ENCODE measurements at places on chromosomes 4 and X. TPM values are rescaled to one million over a fixed set of nuclear protein-coding genes. Genes with fewer than 3 reads are reported as not detected.

GRCh38 chr4:116702949-116703348 lies 382.4 kb downstream of the TRAM1L1 start:
- H3K4me3 ChIP-seq, result no peak overlapping the region
- H3K4me1 ChIP-seq, result no peaks in the 10 kb centered on the region

DNA sequence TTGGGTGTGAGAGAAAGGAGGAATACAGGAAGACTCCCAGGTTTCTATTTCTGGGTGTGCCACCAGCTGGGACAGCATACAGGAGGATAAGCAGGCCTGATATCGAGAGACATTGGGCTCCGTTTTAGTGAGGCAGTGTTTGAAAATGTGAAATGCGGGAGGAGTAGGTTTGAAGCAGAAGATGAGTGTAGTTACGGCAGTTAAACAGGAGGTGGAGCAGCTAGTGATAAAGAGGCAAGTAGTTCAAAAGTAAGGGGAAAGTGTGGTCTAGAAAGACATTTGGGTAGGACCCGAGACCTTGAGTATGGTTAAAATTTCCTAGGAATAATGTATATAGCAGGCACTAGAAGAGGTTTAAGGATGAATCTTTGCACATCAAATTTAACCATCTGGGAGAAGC lies 42.4 kb downstream of the DCUN1D4 start:
- no peaks in the 10 kb centered on the region for H3K27me3 ChIP-seq
- H3K4me1 ChIP-seq, result no peaks in the 10 kb centered on the region
- no peak for DNase-seq
- H3K4me3 ChIP-seq, result no peak overlapping the region
- peaks cover 16% of the 10 kb centered on the region for H3K36me3 ChIP-seq
- no peak overlapping the region for H3K27ac ChIP-seq

Gene KLHL4
- total RNA-seq, result not detected

Gene INTU
- not detected for total RNA-seq

Gene DDX53
- not detected for total RNA-seq

- H3K4me1 ChIP-seq, result no peaks in the 10 kb centered on the region
- H3K27ac ChIP-seq, result no peak overlapping the region
- H3K27me3 ChIP-seq, result no peaks in the 10 kb centered on the region
Observed at GRCh38 chr4:93394545-93395081, 433.9 kb upstream of the ATOH1 start.

Gene DLG3
- total RNA-seq, result 6.6 TPM

DNA sequence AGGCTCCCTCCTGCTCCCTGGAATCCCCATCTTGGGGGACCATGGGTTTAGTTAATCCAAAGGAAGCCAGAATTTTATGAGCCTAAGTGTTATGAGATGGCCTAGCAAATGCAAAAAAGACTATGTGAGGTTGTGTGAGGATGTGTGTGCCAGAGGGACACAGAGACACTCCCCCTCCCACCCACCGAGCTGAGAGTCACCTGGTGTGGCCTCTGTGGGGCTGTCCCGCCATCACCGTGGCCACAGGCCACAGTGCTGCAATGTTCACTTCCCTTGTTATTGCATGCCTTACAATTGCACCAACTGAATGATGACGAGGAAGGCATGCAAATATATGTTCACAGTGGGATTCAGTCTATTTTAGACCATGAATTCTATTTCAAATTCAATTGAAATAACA lies 601 bp upstream of the FGFBP2 start:
- H3K27me3 ChIP-seq, result no peaks in the 10 kb centered on the region
- peaks cover 14% of the 10 kb centered on the region for H3K4me1 ChIP-seq
- peak; percentile 36 for DNase-seq
- no peak overlapping the region for H3K4me3 ChIP-seq
- H3K27ac ChIP-seq, result no peak overlapping the region
- no peaks in the 10 kb centered on the region for H3K36me3 ChIP-seq

DNA sequence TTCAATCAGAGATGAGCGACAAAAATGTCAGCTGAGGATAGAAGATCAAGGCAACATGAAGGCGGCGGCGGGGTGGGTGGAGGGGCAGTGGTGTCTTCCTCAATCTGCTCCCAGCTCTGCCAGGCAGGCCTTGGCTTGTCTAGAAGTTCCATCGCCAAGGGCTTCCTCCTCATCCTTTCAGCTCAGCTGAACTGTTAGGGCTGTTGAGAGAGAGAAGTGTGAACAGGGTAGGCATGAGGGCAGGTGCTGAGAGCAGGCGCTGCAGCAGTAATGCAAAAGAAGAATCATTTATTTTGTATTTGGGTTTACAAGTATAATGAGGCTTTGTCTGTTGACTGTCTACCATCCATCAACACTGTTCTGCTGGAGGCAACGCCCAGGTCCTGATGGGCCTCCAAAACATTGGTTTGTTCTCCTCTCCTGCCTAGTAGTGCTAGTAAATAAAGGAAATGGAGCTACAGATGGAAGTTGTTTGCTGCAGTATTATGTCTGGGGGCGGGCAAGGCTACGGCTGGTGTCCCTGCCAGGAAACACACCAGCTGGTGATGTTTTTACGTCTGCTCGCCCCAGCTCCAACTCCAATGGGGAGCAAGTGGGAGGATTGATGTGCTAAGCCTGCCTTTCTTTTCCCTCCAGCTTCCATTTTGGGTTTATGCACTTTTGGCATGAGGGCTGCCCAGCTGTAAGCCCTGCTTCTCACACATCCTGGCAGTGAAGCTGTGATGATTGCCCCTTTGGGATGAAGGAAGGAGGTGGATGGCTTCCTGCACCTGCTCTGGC lies 139.4 kb upstream of the BOD1L1 start:
- no peak overlapping the region for H3K27ac ChIP-seq
- DNase-seq, result no peak
- no peaks in the 10 kb centered on the region for H3K27me3 ChIP-seq
- no peaks in the 10 kb centered on the region for H3K36me3 ChIP-seq
- H3K4me1 ChIP-seq, result no peaks in the 10 kb centered on the region

DNA sequence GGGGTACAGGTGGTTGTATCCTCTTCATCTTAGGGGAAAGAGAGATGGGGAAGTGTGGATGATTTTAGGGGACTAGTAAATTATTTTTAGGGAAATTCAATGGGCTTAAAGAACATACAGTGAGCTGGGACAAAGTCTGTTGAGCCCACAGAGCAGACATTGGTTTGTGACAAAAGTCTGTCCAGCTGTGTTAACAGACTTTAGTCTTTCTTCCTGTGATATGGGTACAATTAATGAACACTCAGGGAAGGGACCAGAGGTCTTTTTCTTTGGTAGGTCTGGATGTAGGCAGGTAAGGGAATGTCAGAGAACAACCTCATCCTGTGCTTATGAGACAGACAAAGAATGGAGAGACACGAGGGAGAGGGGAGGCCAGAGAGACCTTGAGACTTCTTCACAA lies 2.0 kb downstream of the CLRN2 start:
- no peaks in the 10 kb centered on the region for H3K36me3 ChIP-seq
- DNase-seq, result no peak
- H3K4me1 ChIP-seq, result peaks cover 6% of the 10 kb centered on the region
- peaks cover 6% of the 10 kb centered on the region for H3K27me3 ChIP-seq

GRCh38 chr4:52566136-52567031 lies 92.7 kb downstream of the USP46 start:
- no peak for DNase-seq
- no peaks in the 10 kb centered on the region for H3K27me3 ChIP-seq
- no peaks in the 10 kb centered on the region for H3K4me1 ChIP-seq
- H3K36me3 ChIP-seq, result no peaks in the 10 kb centered on the region
- H3K4me3 ChIP-seq, result no peak overlapping the region

GRCh38 chr4:113179996-113180395 lies 130.5 kb downstream of the ANK2 start:
- no peaks in the 10 kb centered on the region for H3K27me3 ChIP-seq
- DNase-seq, result no peak
- H3K36me3 ChIP-seq, result no peaks in the 10 kb centered on the region
- no peak overlapping the region for H3K27ac ChIP-seq

Gene RAB39B
- total RNA-seq, result 5.7 TPM

- no peak overlapping the region for H3K4me3 ChIP-seq
- H3K4me1 ChIP-seq, result no peaks in the 10 kb centered on the region
- peaks cover 69% of the 10 kb centered on the region for H3K36me3 ChIP-seq
Observed at GRCh38 chr4:112645541-112646329, 8.8 kb downstream of the LARP7 start.

Gene HPSE
- total RNA-seq, result 1.5 TPM

DNA sequence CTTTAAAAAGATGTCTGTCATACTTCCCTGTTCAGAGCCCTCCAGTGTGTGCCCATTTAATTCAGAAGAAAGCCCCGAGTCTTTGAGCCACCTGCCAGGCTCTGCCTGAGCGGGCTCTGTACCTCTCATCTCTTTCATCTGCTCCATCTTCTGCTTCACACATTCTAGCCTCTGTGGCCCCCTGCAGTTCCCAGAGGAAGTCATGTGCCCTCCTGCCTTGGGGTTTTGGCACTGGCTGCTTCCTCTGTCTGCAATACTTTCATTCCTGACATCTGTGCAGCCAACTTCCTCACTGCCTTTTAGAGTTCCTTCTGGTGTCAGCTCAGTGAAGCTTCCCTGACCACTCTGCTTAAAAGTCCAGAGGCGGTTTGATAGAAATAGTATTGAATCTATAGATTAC lies 6.2 kb upstream of the STK32B start:
- H3K36me3 ChIP-seq, result no peaks in the 10 kb centered on the region
- H3K27me3 ChIP-seq, result peaks cover 4% of the 10 kb centered on the region
- no peak for DNase-seq
- no peak overlapping the region for H3K4me3 ChIP-seq
- no peak overlapping the region for H3K27ac ChIP-seq

DNA sequence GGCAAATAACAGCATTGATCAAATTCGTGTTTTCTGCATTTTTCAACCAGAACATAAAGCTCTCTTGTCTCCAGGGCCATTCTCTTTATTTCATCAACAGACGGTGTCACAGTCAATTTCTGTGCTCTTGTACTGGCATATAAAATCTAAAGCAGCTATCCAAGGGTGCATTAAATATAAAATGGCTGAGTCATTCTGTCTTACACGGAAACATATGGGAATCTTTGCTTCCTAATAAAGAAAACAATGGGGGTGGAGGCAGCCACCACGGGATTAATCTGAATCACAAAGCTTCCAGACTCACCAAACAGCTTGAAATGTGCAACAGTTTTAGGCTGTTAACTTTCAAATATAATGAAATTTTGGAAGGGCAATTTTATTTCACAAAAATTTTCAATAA lies 132.6 kb downstream of the IL15 start:
- H3K36me3 ChIP-seq, result no peaks in the 10 kb centered on the region
- no peak for DNase-seq
- peaks cover 4% of the 10 kb centered on the region for H3K4me1 ChIP-seq
- H3K27me3 ChIP-seq, result no peaks in the 10 kb centered on the region
- no peak overlapping the region for H3K4me3 ChIP-seq

DNA sequence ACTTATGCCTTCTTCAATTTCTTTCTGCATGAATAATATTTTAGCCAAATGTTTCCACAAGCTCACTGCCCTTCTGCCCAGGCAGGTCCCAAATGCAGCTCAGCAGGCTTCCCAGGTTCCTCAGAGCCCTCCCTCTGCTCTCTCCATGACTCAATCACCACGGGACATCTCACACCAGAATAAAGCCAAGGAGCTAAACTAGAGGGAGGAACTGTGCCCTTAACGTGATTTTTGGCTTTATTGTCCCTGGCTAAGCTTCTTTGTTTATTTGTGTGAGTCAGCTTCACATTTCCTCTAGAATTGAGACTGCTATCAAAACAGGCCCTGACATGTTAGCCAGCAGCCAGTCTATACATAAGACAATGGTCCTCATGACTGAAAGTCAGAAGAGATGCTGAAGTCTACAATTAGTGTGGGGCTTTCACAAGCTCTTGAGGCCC lies 186.4 kb upstream of the GALNT7 start:
- H3K27ac ChIP-seq, result no peak overlapping the region
- H3K4me3 ChIP-seq, result no peak overlapping the region
- H3K27me3 ChIP-seq, result no peaks in the 10 kb centered on the region
- H3K4me1 ChIP-seq, result no peaks in the 10 kb centered on the region
- DNase-seq, result no peak

DNA sequence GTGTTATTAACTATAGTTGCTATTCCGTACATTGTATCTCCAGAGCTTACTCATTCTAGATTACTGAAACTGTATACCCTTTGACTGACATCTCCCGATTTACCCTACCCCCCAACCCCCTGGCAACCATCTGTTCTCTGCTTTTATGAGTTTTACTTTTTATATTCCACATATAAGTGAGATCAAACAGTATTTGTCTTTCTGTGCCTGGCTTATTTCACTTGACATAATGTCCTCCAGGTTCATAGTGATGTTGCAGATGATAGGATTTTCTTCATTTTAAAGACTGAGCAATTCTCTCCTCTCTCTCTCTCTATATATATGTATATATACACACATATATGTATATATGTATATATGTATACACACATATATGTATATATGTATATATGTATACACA lies 54.6 kb downstream of the CFAP299 start:
- no peaks in the 10 kb centered on the region for H3K36me3 ChIP-seq
- H3K27me3 ChIP-seq, result no peaks in the 10 kb centered on the region
- DNase-seq, result no peak
- H3K4me1 ChIP-seq, result no peaks in the 10 kb centered on the region
- H3K4me3 ChIP-seq, result no peak overlapping the region

GRCh38 chrX:78922754-78923153 lies 22.4 kb upstream of the P2RY10 start:
- H3K27me3 ChIP-seq, result no peaks in the 10 kb centered on the region
- H3K27ac ChIP-seq, result no peak overlapping the region
- H3K36me3 ChIP-seq, result no peaks in the 10 kb centered on the region
- H3K4me3 ChIP-seq, result no peak overlapping the region
